NCI-H82 (cell line): ENCODE measurements at places on chromosomes 3 and 15.
A peak's percentile ranks its signal among the peaks of the same experiment; 100 is the strongest.

GRCh38 chr3:111571282-111571681 is 23.9 kb downstream of the ZBED2 start:
- no peak for DNase-seq

DNA sequence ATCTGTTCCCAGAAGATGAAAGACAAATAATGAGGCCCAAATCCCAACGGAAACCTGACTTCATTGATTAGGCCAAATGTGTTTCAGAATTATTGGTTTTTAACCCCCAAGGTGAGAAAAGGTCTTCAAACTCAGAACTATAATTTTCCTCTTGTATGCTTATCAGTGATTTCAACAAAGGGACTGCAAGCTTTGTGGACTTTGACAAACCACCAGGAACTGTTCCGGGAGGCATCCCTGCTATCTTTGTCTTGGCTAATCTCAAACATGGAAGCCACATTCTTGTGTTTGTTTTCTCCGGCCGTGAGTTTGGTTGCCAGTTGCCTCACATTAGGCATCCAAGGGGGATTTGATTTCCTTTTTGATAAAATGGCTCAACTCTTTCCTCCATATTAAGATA is 19.5 kb downstream of the ARHGEF3 start:
- DNase-seq: no peak

GRCh38 chr15:60843482-60843881 is 364.5 kb upstream of the ICE2 start:
- DNase-seq: no peak

DNA sequence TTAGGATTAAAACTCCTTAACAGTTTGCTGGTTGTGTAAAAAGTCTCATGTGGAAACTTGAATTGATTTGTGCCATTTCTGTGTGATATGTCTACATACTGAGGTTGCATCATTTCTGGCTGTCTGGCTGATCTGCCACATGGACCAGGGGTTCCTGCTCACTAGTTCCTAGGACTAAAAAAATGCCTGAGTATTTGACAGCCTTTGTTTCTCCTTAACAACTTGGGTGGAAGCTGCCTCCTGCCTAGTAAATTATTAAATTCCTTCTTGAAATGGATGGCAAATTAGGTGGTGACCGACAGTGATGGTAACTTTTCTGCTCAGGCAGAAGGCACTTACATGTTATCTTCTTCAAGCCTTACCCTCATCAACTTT is 226.9 kb upstream of the MRPL3 start:
- DNase-seq: peak; percentile 17

DNA sequence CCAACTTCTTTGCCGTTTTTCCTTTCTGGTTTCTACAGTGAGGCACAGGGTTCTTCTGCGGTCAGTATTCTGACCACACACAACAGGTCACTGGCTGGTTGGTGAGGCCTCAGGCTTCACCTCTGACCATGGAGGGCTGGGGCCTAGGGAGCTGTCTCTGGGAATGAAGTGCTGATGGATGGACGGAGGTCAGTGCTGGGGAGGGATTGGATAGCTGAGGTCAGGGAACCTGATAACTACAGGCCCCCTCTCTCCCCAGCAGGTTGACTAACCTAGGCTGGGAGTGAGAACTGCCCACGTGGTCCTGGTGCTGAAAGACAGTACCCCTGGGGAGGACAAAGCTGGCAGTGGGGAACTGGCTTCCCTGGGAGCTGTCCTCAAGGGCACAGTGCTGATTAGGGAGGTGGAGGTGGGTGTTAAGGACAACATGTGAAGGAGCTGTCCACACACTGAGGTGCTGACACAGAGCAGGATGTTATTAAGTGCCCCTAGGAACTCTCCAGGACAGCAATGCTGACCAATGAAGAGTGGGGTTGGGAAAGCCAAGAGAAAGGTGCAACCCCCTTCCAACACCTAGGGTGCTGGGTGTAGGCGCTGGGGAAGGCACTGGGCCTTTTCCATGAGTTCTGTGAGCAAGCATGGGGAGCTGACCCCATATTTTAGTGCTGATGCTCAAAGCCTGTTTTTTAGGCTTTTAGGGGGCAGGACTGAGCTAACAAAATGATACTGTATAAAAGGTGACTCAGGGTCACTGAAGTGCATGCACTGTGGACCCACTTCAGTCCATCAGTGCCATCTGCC is 45.2 kb downstream of the ATP2B2 start:
- DNase-seq: peak; percentile 30

GRCh38 chr3:181623924-181624694 is 87.6 kb upstream of the SOX2 start:
- no peak for DNase-seq

- no peak for DNase-seq
Observed at GRCh38 chr3:72095521-72095920, 310.6 kb upstream of the PROK2 start.

DNA sequence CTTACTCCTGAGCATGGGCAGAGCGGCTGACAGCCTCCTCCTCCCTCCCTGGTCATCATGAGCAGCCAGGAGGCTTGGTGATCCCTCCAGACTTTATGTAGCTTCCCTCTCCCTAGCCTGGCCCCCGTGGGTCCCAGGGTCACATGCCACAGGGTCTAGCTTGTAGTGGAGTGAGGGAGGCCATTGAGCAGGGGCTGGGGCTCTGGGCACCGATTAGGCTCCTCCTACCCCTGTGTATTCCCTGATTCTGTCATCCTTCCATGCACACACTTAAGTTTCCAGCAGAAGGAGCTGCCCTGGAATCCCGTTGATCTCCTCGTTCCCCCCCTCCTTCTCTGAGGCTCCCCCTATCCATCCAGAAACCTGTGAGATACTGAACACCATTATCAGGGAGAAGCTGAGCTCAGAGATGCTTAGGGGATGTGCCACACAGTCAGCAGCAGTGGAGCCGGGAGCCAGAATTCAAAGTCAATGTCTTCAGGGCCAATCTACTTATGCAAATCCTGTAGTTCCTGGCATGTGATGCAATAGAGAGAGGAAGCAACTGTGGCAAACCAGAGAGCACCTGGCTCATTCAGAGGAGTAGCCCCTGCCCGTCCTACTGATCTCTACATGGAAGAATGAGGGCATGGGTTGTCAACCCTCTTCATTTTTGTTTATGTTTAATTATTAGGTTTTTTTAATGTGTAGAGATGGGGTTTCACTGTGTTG is 17.2 kb downstream of the CCDC33 start:
- peak; percentile 81 for DNase-seq
